ENCODE measurements at places on chromosomes 2 and 18. TPM values are rescaled to one million over a fixed set of nuclear protein-coding genes. Genes with fewer than 3 reads are reported as not detected.

ABCB11 gene
- 0.06 TPM for total RNA-seq

UGT1A5 gene
- total RNA-seq = not detected

DYSF gene
- 37.7 TPM for total RNA-seq

KLF11 gene
- total RNA-seq = 45.6 TPM

AUP1 gene
- total RNA-seq = 119 TPM

ITGA4 gene
- 18.4 TPM for total RNA-seq

BUB1 gene
- 2.4 TPM for total RNA-seq

CCDC74A gene
- 1.2 TPM for total RNA-seq

CDH19 gene
- 1.4 TPM for total RNA-seq

FSHR gene
- not detected for total RNA-seq

NTSR2 gene
- total RNA-seq = not detected

ADCYAP1 gene
- total RNA-seq = 1.5 TPM

NT5DC4 gene
- not detected for total RNA-seq

CCDC148 gene
- total RNA-seq = 1.2 TPM
